ENCODE measurements at places on chromosomes 11 and 22. TPM values are rescaled to one million over a fixed set of nuclear protein-coding genes. Genes with fewer than 3 reads are reported as not detected.

Gene SIK2
- total RNA-seq: 6.8 TPM

Gene TMPRSS4
- not detected for total RNA-seq

Gene POGLUT3
- 19.9 TPM for total RNA-seq

Gene FAM118A
- total RNA-seq: 23.4 TPM

Gene HMOX1
- 8.0 TPM for total RNA-seq

Gene HPS5
- 32.4 TPM for total RNA-seq

Gene F2
- not detected for total RNA-seq

Gene OTOG
- total RNA-seq: not detected

Gene MTA2
- total RNA-seq: 82.7 TPM

Gene KCNJ1
- total RNA-seq: not detected

Gene OR2AT4
- not detected for total RNA-seq

Gene PANX2
- total RNA-seq: 0.86 TPM

Gene CDC45
- total RNA-seq: 1.8 TPM

Gene FXYD6
- total RNA-seq: not detected

Gene FAT3
- total RNA-seq: 0.22 TPM

Gene UBQLNL
- 0.14 TPM for total RNA-seq

Gene ANO9
- not detected for total RNA-seq

Gene GUCY1A2
- 1.6 TPM for total RNA-seq

Gene FERMT3
- 10.2 TPM for total RNA-seq

Gene EMSY
- total RNA-seq: 23.2 TPM

Gene SH3BP1
- 13.8 TPM for total RNA-seq

Gene SUSD2
- total RNA-seq: 0.44 TPM

Gene KCTD17
- total RNA-seq: 55.4 TPM

Gene OR9Q1
- total RNA-seq: not detected

Gene FGF4
- total RNA-seq: not detected

Gene NF2
- 48.1 TPM for total RNA-seq

Gene OR52E8
- 1.0 TPM for total RNA-seq

Gene LARGE2
- total RNA-seq: not detected

Gene PRPF19
- 60.4 TPM for total RNA-seq

Gene CRYBA4
- total RNA-seq: not detected

Gene HTR3A
- not detected for total RNA-seq

Gene MRGPRF
- total RNA-seq: 16.2 TPM

Gene KRTAP5-4
- not detected for total RNA-seq

Gene C1QTNF6
- total RNA-seq: 8.0 TPM

Gene POU2AF2
- total RNA-seq: not detected

Gene VSTM5
- 0.29 TPM for total RNA-seq

Gene GPHA2
- total RNA-seq: not detected

Gene MMP7
- total RNA-seq: 1.1 TPM

Gene PIM3
- 52.5 TPM for total RNA-seq

Gene FOXRED1
- total RNA-seq: 22.5 TPM
